ENCODE measurements at places on chromosomes 2 and 18.

- no peak for DNase-seq
- no peaks in the 10 kb centered on the region for H3K4me1 ChIP-seq
- H3K4me3 ChIP-seq = no peak overlapping the region
- H3K36me3 ChIP-seq = no peaks in the 10 kb centered on the region
- no peaks in the 10 kb centered on the region for H3K27me3 ChIP-seq
- H3K27ac ChIP-seq = no peak overlapping the region
These were observed 115.2 kb downstream of the ZNF521 start for GRCh38 chr18:25236736-25237135.

DNA sequence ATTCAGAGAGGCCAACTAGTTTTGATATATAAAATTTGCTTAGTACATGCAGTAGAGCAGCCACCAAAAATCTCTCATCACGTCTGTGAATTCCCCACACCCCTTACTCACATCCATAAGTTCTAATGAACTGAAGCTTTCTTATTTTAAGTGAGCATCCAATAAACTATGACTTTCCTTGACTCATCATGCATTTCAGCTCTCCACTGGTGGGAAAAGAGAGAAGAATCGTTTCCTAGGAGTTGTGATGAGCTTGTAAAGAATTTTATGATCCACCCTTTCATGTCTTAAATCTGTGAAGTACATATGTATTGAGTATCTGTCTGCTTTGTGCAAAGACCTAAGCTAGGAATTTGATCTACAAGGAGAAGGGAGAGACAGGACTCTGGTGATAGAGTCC lies 428.6 kb downstream of the SETBP1 start:
- H3K4me3 ChIP-seq = no peak overlapping the region
- DNase-seq = no peak
- H3K4me1 ChIP-seq = peaks cover 24% of the 10 kb centered on the region
- H3K36me3 ChIP-seq = no peaks in the 10 kb centered on the region
- H3K27ac ChIP-seq = no peak overlapping the region

DNA sequence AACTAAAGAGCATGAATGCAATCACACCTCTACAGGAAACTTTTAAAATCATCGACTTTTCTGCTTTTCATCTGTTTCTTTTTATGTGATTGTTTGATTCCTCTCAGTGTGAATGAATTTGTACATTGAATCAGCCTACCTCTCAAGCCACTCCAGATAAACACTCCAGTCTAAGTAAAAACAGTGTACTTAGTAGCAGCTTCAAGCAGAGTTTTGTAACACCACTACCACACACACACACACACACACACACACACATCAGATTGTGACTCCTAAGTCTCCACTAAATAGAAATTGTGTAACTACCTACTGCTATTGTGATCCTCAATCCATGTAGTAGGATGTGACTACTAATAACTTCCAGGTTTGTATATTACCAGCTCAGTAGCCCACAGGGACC lies 65.3 kb upstream of the EPB41L5 start:
- no peaks in the 10 kb centered on the region for H3K4me1 ChIP-seq
- no peak for DNase-seq
- H3K27ac ChIP-seq = no peak overlapping the region
- H3K36me3 ChIP-seq = no peaks in the 10 kb centered on the region

- no peaks in the 10 kb centered on the region for H3K4me1 ChIP-seq
- H3K36me3 ChIP-seq = no peaks in the 10 kb centered on the region
- H3K27me3 ChIP-seq = no peaks in the 10 kb centered on the region
- H3K27ac ChIP-seq = no peak overlapping the region
- DNase-seq = no peak
These were observed 25.8 kb downstream of the NEDD4L start for GRCh38 chr18:58069721-58070292.

- H3K36me3 ChIP-seq = no peaks in the 10 kb centered on the region
- H3K4me3 ChIP-seq = no peak overlapping the region
- peaks cover 7% of the 10 kb centered on the region for H3K27me3 ChIP-seq
These were observed 49.2 kb upstream of the TUBA3D start for GRCh38 chr2:131426727-131427126.

DNA sequence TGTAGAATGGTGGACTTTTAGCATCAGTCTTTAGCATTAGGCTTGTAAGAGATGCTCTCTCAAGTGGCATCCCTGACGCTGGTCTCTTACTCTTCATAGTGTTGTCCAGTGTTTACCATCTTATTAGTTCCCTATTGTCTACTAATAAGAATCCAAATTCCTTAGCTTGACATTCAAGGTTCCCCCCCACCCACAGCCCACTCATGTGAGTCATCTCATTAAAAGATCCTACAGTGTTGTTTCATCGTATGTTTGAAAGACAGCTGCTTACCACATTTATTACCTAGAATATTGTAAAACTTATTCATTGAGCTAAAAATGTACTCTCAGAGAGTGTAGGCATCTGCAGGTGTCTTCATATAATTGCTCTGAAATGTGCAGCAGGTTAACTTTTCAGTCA lies 28.5 kb downstream of the EIF5B start:
- no peaks in the 10 kb centered on the region for H3K27me3 ChIP-seq
- H3K27ac ChIP-seq = no peak overlapping the region
- H3K4me1 ChIP-seq = no peaks in the 10 kb centered on the region
- DNase-seq = no peak

GRCh38 chr18:303607-304006 lies 35.8 kb upstream of the THOC1 start:
- H3K4me3 ChIP-seq = no peak overlapping the region
- no peaks in the 10 kb centered on the region for H3K36me3 ChIP-seq

GRCh38 chr2:36459725-36460137 lies 104.2 kb downstream of the CRIM1 start:
- H3K27ac ChIP-seq = no peak overlapping the region
- H3K36me3 ChIP-seq = no peaks in the 10 kb centered on the region
- no peaks in the 10 kb centered on the region for H3K27me3 ChIP-seq
- H3K4me1 ChIP-seq = no peaks in the 10 kb centered on the region
- no peak for DNase-seq

GRCh38 chr18:11119959-11120587 lies 29.3 kb downstream of the PIEZO2 start:
- H3K4me1 ChIP-seq = no peaks in the 10 kb centered on the region
- no peak overlapping the region for H3K27ac ChIP-seq
- DNase-seq = no peak
- H3K36me3 ChIP-seq = no peaks in the 10 kb centered on the region

DNA sequence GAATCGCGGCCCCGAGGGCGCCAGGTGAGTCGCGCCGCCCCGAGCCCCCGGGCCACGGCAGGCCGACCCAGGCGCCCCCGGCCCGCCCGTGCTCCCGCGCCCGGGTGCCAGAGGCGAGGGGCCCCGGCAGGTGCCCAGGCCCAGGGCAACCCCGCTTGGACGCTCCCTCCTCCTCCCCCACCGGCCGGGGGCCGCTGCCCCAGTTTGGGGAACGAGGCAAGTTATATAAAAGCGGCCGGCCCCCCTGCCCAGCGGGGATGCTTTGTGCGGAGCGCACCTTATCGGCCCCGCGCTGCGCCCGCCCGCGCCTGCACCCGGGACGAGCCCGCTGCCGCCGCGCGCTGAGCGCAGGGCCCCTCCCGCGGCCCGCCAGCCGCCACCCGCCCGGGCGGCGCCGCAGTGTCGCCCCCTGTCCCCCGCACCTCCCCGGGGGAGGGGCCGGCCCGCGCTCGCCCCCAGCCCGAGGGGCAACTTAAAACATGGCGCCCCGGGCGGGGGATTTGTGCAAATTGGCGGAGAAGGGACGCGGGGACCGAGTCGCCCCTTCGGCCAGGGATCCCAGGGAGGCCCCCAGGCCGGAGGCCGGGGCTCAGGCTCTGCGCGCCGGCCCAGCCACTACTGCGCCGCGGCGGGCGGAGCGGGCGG lies 639 bp downstream of the EPB41L3 start:
- no peak overlapping the region for H3K4me3 ChIP-seq
- H3K36me3 ChIP-seq = no peaks in the 10 kb centered on the region
- no peak overlapping the region for H3K27ac ChIP-seq
- peaks cover 5% of the 10 kb centered on the region for H3K27me3 ChIP-seq
- no peaks in the 10 kb centered on the region for H3K4me1 ChIP-seq

DNA sequence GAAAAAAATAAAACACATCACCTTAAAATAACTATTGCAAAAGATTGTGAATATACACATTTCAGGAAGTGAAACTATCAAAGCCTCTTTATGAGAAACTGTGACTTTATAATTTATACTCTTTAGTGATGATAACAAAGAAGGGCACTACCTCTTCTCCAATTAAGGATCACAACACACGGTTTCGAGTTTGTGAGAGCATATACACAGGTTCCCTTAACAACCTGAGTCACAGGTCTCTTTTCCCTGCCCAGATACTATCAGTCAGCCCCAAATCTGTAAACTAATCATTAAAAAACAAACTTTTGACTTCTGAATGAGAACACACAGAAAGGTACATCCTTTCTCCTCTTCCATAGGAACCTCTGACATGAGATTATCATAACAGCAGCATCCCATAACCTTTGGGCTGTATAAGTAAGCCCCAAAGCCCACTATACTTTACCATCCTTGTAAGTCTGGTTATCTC lies 44.9 kb downstream of the PTPN2 start:
- peaks cover 38% of the 10 kb centered on the region for H3K4me1 ChIP-seq
- no peaks in the 10 kb centered on the region for H3K27me3 ChIP-seq
- peak; percentile 79 for DNase-seq
- H3K4me3 ChIP-seq = peak overlapping the region; percentile 55
- peak overlapping the region; percentile 95 for H3K27ac ChIP-seq

- no peaks in the 10 kb centered on the region for H3K4me1 ChIP-seq
- no peak within 1 kb of the TSS for H3K27ac ChIP-seq
- no peaks in the 10 kb centered on the region for H3K36me3 ChIP-seq
- no peak within 1 kb of the TSS for H3K4me3 ChIP-seq
- DNase-seq = no peak
These were observed at the start of gene WNT6 for GRCh38 chr2:218859556-218859987. WNT6 (plus strand) TSS chr2:218859805; CDS start chr2:218860038, 233 bp downstream.

GRCh38 chr2:168694173-168694572 lies 108.3 kb upstream of the NOSTRIN start:
- H3K4me3 ChIP-seq = no peak overlapping the region
- H3K27me3 ChIP-seq = no peaks in the 10 kb centered on the region
- peaks cover 5% of the 10 kb centered on the region for H3K4me1 ChIP-seq

DNA sequence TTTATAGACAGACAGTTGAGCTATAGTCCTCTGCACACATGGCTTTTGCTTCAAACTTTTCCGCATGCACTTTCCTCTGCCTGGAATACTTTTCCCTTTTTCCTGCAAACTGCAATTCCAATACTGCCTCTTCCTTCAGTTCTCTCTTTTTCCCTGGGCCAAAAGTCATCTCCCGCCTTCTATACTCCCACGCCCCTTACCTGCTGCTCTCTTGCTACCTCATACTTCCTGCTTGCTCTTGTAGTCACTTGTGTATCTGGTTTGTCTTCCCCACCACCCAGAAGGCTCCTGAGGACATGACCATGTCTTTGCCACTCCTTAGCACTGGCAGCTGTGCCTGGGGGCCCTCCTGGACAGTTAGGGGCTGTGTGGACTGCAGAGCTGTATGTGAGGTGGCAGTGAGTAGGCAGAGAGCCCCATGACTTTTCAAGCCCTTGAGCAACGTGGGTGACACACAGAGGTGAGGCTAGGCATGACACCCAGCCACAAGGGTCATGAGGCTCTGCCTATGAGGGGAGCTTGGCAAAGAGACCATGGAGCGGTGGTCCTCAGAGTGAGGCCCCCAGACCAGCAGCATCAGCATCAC lies 23.2 kb downstream of the SPEG start:
- no peak overlapping the region for H3K4me3 ChIP-seq
- H3K36me3 ChIP-seq = no peaks in the 10 kb centered on the region
- no peaks in the 10 kb centered on the region for H3K4me1 ChIP-seq
- H3K27ac ChIP-seq = no peak overlapping the region

- DNase-seq = no peak
- H3K4me3 ChIP-seq = no peak overlapping the region
- no peaks in the 10 kb centered on the region for H3K4me1 ChIP-seq
- H3K36me3 ChIP-seq = no peaks in the 10 kb centered on the region
- no peak overlapping the region for H3K27ac ChIP-seq
These were observed 249.7 kb upstream of the OSR1 start for GRCh38 chr2:19607931-19608771.
